Activated CD4-positive, alpha-beta T cell treated with anti-CD3 and anti-CD28 coated beads, Interleukin-2, amount 10 ng/mL, durations not matched to agents 24 days and 14 days (primary cell): ENCODE measurements at places on chromosomes 1 and 21. TPM values are rescaled to one million over a fixed set of nuclear protein-coding genes. Genes with fewer than 3 reads are reported as not detected.

GRCh38 chr1:235160383-235160956 is 580 bp downstream of the RBM34 start:
- peaks cover 13% of the 10 kb centered on the region for H3K4me1 ChIP-seq
- peaks cover 26% of the 10 kb centered on the region for H3K36me3 ChIP-seq
- H3K27me3 ChIP-seq = no peaks in the 10 kb centered on the region

DNA sequence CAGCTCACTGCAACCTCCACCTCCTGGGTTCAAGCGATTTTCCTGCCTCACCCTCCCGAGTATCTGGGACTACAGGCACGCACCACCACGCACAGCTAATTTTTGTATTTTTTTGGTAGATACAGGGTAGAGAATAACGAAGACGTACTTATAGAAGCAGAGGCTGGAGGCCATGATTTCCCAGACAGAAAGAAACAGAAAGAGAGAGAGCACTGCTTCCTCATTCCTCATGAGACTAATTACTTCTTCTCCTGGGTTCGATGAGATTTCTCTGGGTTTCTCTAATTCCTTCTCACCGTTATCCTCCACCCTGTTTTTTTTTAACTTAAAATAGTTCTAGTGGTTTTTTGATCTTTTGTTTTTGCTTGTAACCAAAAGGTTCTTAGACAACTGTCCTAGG is 23.4 kb upstream of the PTP4A2 start:
- peaks cover 2% of the 10 kb centered on the region for H3K36me3 ChIP-seq
- no peaks in the 10 kb centered on the region for H3K27me3 ChIP-seq
- H3K4me1 ChIP-seq = peaks cover 63% of the 10 kb centered on the region

DNA sequence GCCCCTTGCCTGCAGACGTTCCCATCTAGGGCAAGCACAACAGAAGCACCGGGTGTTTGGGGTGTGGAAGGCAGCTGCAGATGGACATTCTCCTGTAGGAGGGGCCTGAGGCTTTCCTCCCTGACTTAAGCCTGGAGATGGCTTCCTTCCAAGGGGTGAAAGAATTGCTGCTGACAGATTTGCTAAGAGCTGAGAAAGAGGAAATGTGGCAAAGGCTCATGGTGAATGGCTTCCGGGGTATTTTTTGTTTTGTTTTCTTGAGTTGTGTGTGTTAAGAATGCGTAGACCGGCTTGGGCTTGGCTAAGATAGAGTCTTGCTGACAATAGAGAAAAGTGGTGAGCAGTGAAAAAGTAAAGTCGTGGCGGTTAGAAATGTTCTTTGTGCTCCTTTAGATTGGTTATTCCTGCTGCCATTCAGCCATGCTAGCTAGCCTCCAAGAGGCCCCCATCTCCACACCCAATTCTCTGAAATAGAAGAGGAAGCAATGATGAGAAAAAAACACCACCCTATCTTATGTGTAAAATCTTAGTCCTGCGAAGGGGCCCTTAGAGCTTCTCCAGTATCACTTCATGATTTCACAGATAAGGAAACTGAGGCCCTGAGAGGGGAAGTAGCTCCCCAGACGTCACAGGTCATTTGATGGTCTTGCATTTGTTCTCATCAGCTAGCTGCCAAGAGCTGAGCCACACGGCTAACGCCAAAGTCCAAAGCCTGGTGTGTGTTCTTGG is 36.9 kb downstream of the EIF2D start:
- H3K4me3 ChIP-seq = peak overlapping the region; percentile 84
- H3K36me3 ChIP-seq = peaks cover 77% of the 10 kb centered on the region
- peaks cover 93% of the 10 kb centered on the region for H3K4me1 ChIP-seq
- no peaks in the 10 kb centered on the region for H3K27me3 ChIP-seq
- peak overlapping the region; percentile 100 for H3K27ac ChIP-seq

GRCh38 chr1:173117108-173117633 is 66.4 kb upstream of the TNFSF18 start:
- no peak overlapping the region for H3K27ac ChIP-seq
- H3K4me3 ChIP-seq = no peak overlapping the region
- no peaks in the 10 kb centered on the region for H3K27me3 ChIP-seq
- H3K4me1 ChIP-seq = no peaks in the 10 kb centered on the region
- DNase-seq = no peak

The WDR77 gene
- 60.9 and 65.0 TPM in 2 replicates for total RNA-seq

DNA sequence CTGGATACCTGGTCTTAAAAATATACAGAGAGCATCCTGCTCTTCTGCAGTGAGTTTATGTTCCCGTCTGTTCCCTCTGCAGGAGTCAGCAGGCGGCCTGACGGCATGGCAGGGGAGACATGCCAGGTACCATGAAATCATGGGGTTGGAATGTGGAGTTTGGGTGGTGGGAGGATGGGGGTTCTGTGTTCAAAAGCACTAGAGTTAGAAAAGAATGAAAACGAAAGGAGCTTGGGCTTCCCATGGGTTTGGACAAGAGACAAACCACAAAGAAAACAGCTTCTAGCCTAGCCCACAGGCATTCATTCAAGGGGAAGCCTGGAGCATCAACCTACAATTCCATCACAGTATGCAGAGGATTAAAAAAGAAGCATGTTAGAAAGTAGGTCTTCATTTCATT is 59.9 kb downstream of the WARS2 start:
- peaks cover 2% of the 10 kb centered on the region for H3K36me3 ChIP-seq
- no peak for DNase-seq
- H3K27ac ChIP-seq = no peak overlapping the region
- H3K27me3 ChIP-seq = no peaks in the 10 kb centered on the region
- no peaks in the 10 kb centered on the region for H3K4me1 ChIP-seq

GRCh38 chr1:17212487-17213121 is 7.7 kb downstream of the PADI1 start:
- H3K27me3 ChIP-seq = peaks cover 25% of the 10 kb centered on the region
- peak overlapping the region; percentile 23 for H3K4me3 ChIP-seq
- H3K4me1 ChIP-seq = peaks cover 27% of the 10 kb centered on the region
- H3K27ac ChIP-seq = no peak overlapping the region

DNA sequence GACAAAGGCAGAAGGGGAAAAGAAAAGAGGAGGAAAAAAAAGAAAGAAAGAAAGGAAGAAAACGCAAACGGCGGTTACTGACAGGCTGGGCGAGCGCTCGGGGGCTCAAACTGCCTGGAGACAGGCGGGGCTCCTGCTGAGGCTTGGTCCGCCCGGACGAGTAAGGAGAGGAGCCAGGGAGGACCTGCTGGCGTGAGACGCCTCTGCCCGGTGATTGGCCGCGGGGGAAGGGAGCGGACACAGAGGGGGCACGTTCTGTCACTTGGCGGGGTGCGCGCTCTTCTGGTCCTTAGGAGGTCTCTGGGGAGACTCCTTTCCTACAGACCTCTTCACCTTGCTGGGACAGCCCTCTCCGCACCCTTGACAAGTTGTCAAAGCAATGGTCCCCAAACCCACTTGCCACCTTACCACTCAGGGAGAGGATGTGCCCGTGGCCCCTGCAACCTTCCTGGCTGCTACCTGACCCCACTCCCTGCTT is 791 bp upstream of the PIK3R3 start:
- no peak for DNase-seq
- H3K36me3 ChIP-seq = peaks cover 2% of the 10 kb centered on the region
- peaks cover 65% of the 10 kb centered on the region for H3K27me3 ChIP-seq
- H3K4me1 ChIP-seq = peaks cover 26% of the 10 kb centered on the region

GRCh38 chr1:154445040-154445472 is 39.9 kb downstream of the IL6R start:
- H3K4me1 ChIP-seq = peaks cover 34% of the 10 kb centered on the region
- H3K4me3 ChIP-seq = no peak overlapping the region
- peak; percentile 75 for DNase-seq
- peaks cover 3% of the 10 kb centered on the region for H3K36me3 ChIP-seq

The CFHR3 gene
- not detected in 2 replicates for total RNA-seq

DNA sequence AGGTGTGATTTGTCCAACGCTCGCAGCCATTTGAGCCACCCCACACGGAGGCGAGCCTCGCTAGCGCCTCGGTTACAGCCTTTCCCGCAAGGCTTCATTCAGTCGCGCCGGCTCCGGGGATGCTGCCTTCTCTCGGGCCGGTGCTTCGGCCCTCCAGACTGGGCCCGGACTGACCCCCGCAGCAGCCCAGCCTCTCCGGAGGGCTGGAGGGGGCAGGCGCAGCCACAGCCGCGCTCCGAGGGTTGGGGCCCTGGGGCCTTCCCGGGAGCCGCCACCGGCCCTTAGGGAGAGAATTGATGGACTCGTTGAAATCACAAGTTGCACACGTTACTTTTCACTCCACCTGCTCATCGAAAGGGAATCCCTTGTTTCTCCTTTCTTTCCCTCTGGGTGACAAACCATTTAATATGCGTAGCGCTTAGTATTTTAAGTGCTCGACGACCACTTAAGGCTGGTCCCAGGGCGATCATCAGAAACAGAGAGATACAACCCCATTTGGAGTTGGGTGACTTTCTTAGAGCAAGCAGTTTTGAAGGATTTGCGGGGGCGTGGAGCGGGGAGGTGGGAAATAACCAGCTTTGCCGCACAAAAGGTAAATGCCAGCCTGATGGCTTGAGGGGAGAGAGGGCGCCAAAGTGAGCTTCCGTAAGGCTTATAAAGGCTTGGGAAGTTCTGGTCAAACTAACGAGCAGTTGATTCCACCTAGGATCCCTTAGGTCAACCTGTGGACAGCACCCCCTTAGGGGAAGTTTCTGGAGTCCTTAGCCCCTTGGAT is 24.6 kb upstream of the ENAH start:
- no peak for DNase-seq
- H3K36me3 ChIP-seq = no peaks in the 10 kb centered on the region
- no peak overlapping the region for H3K27ac ChIP-seq
- peaks cover 42% of the 10 kb centered on the region for H3K27me3 ChIP-seq
- H3K4me3 ChIP-seq = no peak overlapping the region

The PRKCZ gene
- 2.5 and 3.0 TPM in 2 replicates for total RNA-seq

- no peaks in the 10 kb centered on the region for H3K4me1 ChIP-seq
- H3K27me3 ChIP-seq = no peaks in the 10 kb centered on the region
- H3K27ac ChIP-seq = no peak overlapping the region
- no peaks in the 10 kb centered on the region for H3K36me3 ChIP-seq
- H3K4me3 ChIP-seq = no peak overlapping the region
Measured at GRCh38 chr21:45299026-45299863, 11.6 kb upstream of the POFUT2 start.

The PALMD gene
- total RNA-seq = not detected in 2 replicates

The NBPF19 gene
- 18.1 and 18.8 TPM in 2 replicates for total RNA-seq

DNA sequence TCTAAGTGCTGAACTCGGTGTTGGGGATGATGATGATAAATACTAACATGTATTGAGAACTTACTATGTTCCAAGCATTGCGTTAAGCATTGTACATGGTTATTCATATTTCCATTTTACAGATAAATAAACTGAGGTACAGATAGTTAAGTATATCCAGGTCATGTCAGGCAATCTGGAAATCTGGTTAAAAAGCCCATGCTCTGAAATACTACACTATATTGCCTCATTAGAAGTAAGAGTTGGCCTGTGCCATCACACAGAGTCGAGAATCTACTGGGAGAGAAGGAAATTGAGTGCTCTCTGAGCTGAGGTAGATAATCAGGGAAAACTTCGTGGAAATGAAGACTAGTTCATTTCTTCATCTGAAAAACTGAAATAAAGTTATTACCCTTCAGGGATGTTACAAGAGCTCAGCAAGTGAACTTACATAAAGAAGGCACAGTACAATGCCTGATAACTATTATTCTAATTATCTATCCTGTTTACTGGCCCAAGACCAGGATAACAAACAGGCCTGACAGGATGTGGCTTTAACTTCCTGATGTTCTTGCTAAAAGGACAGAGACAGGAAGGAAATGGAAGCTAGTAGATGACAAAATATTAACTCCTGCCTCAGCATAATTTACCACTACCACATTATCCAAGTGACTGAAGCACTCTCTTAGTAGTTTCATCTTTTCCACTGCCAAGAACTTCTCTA is 85.6 kb downstream of the EPS15 start:
- peaks cover 20% of the 10 kb centered on the region for H3K4me1 ChIP-seq
- DNase-seq = no peak
- H3K4me3 ChIP-seq = peak overlapping the region; percentile 28
- no peaks in the 10 kb centered on the region for H3K27me3 ChIP-seq

The FCRL5 gene
- not detected in 2 replicates for total RNA-seq

DNA sequence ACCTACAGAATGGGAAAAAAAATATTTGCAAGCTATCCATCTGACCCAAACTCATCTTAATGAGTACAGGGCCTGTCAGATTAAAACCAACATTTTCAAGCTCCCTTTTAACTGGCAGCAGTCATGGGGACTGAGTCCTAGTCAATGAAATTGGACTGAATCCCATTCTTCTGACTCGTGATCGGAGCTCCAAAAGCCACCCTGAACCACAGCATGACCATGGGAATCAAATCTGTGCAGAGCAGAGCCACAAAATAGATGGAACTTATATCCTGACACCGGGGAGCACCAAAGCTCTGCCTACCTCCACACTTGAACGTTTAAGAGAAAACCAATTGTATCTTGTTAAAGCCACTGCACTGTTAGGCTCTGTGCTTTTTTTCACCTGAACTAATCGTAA is 5.0 kb upstream of the RWDD3 start:
- no peak overlapping the region for H3K4me3 ChIP-seq
- no peaks in the 10 kb centered on the region for H3K36me3 ChIP-seq
- no peak overlapping the region for H3K27ac ChIP-seq
- no peak for DNase-seq
- peaks cover 7% of the 10 kb centered on the region for H3K4me1 ChIP-seq
- peaks cover 37% of the 10 kb centered on the region for H3K27me3 ChIP-seq

DNA sequence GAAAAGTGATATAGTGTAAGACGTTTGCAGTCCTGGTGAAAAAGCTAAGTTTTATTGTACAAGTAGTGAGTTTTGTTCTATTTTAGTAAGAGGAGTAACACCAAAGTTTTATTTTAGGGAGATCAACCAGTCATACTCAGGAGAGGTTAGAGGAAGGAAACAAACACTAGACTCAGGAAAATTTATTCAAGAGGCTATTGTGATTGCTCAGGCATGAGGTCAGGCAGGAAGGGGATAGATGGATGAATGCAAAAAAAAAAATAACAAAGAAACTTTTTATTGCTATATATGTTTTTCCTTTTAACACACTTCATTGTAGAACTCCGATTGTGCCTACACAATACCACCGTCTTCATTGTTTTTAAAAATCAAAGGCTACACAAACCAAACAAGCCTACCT is 189.0 kb downstream of the LYPLAL1 start:
- H3K27me3 ChIP-seq = no peaks in the 10 kb centered on the region
- no peaks in the 10 kb centered on the region for H3K4me1 ChIP-seq
- no peaks in the 10 kb centered on the region for H3K36me3 ChIP-seq
- DNase-seq = no peak

The NAV1 gene
- total RNA-seq = 0.40 and 1.1 TPM in 2 replicates
